Hepatocyte (in vitro differentiated cells): ENCODE measurements at places on chromosomes 11 and 22. TPM values are rescaled to one million over a fixed set of nuclear protein-coding genes. Genes with fewer than 3 reads are reported as not detected.

DNA sequence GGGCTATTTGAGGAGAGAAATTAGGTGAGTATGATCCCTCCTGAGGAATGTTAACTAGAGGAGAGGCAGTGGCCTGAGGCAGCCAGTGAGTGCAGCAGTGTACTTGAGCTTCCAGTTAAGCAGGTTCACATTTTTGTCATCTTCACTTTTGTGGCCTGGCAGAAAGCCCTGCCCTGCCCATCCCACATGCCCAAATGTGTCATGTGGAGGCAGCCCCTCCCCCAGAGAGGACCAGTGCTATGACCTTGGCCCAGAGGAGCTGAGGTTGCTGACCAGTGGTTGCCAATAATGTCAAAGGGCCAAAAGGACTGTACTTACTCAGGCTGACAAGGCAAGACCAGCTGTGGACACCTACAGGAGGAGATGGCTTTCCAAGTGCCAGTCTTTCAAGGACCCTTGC, 17.6 kb upstream of the GRK2 start:
- DNase-seq: no peak

DNA sequence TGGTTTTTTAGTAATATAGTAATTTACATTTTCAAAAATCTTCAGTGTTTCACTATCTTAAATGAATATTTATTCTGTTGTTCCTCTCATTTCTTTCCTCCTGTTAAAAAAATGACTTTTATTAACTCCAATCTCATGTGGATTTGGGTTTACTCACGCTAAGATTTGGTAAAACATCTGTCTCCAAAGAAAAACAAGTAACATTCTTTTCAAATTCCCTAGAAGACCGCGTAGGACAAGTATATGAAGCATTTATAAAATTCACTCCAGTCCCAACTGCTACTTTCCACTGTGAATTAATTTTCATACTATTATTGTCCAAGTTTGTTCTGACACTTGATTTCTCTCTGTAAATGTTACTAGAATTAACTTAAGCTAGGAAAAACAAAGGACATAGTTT, 26.2 kb downstream of the SBF2 start:
- DNase-seq: no peak

DNA sequence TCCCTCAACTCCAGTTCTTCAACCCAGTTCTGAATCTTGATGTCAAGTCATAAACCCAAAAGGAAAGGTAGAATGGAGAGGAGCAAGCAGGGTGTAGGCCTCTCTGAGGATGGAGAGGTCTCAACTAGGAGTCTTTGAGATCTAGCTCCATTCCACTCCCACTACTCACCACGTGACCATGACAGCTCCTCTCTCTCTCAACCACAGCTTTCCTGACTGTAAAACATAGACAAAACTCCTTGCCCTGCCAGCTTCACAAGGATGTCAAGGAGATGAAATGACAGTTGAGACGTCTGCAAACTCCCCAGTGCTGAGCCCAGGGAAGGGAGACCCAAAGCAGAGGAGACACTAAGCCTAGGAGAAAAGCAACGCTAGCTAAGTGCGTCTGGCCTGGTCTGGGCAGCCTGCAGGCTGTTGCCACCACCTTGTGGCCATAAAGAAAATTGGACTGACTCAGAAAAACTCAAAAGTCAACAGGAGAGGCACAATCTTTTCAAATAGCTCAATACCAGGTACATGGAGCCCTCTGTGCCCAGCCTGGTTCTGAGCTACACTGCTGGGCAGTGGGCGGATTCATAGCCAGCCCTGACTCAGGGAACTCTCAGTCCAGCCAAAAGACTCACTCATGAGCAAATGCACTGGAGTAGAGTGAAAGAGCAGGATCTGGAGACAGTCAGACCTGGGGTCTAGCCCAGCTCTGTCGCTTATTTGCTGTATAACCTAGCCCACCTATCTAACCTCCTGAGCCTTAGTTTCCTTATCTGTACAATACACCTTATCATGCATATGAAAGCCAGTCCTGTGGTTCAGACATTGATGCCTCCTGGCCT, 3.4 kb downstream of the CLPB start:
- DNase-seq: peak; percentile 69

GRCh38 chr22:35604621-35605368, 12.3 kb downstream of the MB start:
- peak; percentile 44 for DNase-seq

DNA sequence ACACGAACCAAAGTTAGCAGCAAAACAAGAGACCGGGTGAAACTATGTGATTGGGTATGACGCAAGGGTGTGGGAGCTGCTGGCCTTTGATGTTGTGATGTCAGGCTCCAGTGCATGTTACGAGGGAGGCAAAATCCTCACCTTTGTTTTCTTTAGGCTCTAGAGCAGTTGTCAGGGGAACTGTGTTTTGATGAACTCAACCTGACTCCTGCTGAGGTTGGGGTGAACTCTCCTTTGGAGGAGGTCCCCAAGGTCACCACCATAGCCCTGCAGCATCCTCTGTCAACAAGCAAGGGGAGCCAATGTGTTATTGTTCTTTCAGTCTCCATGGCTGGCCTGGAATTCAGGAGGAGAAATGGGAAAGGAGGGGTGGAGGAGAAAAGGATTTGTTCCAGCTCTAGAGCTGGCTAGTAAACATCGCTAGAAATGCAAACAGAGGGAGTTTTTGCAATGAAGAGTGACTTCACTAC, 33.8 kb downstream of the RASSF10 start:
- DNase-seq: peak; percentile 28

- DNase-seq: peak; percentile 14
Measured at GRCh38 chr11:44096360-44097185, 1.1 kb downstream of the EXT2 start.

- no peak for DNase-seq
Measured at GRCh38 chr11:78688460-78688859, 113.8 kb upstream of the NARS2 start.

GRCh38 chr11:14687943-14688627, 44.5 kb downstream of the PDE3B start:
- no peak for DNase-seq

DNA sequence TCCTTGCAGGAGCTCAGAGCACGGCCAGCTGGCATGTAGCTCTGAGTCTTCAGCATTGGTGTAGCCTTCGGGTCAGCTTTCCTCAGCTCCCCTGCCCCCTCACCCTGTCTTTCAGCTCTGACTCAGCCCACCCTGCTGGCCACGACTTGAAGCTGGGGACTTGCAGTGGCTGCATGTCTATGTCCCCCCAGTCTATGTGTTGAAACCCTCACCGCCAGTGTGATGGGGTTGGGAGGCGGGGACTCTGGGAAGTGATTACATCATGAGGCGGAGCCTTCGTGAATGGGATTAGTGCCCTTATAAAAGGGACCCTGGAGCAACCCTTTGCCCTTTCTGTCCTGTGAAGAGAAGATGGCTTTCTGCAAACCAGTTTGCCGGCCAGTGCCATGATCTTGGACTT, 111.1 kb downstream of the CTTN start:
- DNase-seq: no peak

- peak; percentile 93 for DNase-seq
Measured at GRCh38 chr22:42780070-42780540, 59.4 kb upstream of the A4GALT start.

DNA sequence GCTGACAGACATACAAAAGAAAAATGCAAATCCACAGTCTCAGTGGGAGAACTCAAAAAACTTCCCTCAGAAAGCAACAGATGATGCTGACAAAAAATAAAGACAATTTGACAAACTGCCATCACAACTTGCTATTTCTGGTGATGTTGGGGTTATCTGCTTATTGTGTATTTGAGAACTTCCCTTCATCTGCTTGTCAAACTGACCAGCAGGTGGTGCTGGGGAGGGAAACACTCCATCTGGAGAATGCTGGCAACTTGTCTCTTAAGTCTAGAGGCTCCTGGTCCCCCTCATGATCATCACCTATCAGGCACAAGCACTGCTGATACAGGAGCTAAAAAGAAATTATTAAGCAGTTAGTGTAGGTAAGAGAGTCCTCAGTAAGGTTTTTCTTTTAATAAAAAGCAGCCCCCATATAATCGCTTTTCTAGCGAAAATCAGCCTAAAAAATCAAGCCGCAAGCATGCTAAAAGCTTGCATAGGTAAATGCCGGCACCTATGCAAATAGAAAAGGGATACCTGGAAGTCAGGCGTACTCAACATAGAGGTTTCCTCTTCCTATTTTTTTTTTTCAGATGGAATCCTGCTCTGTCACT, 9.8 kb upstream of the FAM111B start:
- DNase-seq: peak; percentile 74

DNA sequence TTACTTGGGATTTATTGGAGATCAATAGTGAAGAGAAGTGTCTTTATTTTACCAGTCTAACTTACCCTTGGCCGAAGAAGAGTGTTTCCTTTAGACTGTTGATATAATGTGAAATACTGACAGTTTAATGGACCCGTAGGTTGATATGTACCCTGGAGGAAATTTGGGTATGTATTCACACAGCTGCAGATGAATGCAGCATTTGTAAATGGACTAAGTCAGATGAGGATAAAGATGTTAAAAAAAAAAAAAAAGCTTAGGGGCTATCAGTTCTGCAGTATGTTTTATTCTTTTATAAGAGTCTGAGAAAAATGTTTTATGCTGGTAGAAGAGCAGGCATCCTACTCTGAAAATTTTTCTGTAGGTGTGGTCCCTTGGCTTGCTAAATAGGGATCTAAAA, 2.7 kb downstream of the REXO2 start:
- DNase-seq: no peak

GRCh38 chr22:39707816-39708215, 137.3 kb downstream of the CACNA1I start:
- DNase-seq: no peak

- no peak for DNase-seq
Measured at GRCh38 chr11:41803895-41804294, 344.4 kb upstream of the LRRC4C start.

DNA sequence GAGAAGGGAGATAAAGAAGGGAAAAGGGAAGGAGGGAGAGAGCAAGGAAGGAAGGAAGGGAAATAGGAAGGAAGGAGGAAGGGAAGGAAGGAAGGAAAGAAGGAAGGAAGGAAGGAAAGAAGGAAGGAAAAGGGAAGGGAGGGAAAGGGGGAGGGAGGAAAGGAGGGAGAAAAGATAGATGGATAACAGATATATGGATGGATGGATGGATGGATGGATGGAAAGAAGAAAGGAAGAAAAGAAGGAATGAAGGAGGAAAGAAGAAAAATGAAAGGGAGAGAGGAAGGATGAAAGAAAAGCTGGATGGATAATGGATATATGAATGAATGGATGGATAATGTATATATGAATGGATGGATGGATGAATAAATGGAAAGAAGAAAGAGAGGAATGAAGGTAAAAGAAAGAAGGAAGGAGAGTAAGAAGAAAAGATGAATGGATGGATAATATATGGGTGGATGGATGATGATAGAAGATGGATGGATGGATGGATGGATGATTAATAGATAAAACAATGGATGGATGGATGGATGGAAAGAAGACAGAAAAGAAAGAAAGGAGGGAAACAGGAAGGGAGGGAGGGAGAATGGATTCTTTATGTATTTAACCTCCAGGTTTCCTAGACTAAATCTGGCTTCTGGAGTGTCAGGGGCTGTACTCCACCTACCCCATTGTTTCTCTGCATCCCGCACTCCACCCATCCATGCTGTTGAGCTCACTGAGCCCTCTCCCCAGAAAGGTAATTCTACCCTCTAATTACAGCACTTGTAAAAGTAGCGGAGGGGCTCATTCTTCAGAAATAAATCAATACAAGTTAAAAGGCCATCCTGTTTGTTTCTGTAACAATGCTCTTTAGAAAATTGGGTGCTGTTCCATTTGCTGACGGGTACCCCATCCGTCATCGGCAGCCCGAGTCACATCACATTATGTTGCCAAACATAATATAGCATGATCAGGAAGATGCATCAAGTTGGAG, 506.1 kb downstream of the MIAT start:
- no peak for DNase-seq

DNA sequence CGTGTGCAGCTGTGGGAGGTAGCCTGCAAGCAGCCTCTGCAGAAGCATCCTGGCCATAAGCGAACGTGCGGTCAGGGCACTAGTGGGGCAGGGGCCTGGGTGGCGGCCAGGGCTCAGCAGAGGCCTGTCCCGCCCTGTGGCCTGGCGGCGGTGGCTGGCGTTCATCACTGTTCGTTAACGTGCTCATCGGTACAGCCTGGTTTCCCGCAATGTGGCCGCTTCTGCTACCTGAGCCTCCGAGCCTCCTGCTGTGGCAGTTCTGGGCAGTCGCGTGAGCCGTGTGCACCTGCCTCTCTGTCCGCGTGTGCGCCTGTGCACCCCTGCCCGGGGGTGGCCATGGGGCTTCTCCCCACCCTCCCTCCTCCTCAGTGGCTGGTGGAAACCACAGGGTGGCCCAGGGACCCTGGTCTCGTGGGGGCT, 117.9 kb downstream of the KCNQ1OT1 start:
- no peak for DNase-seq

DNA sequence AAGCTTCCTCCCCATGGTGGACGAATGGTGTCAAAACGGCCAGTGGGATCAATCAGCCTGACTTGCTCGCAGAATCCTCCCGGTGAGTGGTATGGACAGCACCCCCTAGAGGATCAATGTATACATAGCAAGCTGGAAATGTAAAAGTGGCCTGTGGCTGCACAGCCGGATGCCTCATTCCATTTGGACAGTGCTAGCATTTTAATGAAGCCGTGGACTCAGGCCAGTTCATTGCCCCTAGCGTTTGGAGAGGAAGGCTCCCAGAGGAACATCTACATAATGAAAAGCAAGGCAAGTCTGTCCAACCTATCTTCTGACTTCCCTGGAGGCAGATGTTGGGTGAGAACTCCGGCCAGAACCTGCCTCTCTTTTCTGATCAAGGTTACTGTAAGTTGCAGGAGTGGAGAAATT, 942.3 kb downstream of the NTM start:
- no peak for DNase-seq

DNA sequence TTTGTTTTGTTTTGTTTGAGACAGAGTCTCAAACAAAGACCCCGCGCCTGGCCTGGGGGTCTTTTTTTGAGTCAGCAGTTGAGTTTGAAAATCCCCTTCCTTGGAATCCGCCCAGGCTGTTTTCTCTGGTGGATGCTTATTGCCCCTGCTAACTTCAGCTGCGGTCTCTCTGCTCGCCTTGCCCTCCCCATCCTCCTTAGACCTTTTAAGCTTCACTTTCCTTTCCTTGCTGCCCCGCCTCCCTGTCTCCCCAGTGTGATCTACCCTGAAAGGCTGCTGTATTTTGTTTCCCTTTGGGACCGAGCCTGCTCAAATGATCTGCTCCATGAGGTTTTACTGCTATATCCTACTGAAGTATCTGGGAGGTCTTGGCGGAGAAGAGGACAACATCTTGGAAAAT, 2.5 kb downstream of the USP18 start:
- DNase-seq: no peak

Gene PKP3
- total RNA-seq: 55.6 and 62.1 TPM in 2 replicates

Gene BDNF
- 8.8 and 9.0 TPM in 2 replicates for total RNA-seq

Gene KCNK4
- total RNA-seq: not detected in 2 replicates

Gene MMP12
- 0.57 and 0.96 TPM in 2 replicates for total RNA-seq

Gene ALG9
- 42.0 and 52.4 TPM in 2 replicates for total RNA-seq

Gene MS4A3
- total RNA-seq: not detected in 2 replicates

Gene TYR
- not detected in 2 replicates for total RNA-seq

Gene SCN3B
- 1.6 and 1.8 TPM in 2 replicates for total RNA-seq

Gene MPEG1
- 0.04 and 0.57 TPM in 2 replicates for total RNA-seq
